ENCODE measurements at places on chromosomes 2 and 18.

- peak; percentile 46 for DNase-seq
These were observed 447 bp downstream of the RETSAT start for GRCh38 chr2:85353876-85354285.

DNA sequence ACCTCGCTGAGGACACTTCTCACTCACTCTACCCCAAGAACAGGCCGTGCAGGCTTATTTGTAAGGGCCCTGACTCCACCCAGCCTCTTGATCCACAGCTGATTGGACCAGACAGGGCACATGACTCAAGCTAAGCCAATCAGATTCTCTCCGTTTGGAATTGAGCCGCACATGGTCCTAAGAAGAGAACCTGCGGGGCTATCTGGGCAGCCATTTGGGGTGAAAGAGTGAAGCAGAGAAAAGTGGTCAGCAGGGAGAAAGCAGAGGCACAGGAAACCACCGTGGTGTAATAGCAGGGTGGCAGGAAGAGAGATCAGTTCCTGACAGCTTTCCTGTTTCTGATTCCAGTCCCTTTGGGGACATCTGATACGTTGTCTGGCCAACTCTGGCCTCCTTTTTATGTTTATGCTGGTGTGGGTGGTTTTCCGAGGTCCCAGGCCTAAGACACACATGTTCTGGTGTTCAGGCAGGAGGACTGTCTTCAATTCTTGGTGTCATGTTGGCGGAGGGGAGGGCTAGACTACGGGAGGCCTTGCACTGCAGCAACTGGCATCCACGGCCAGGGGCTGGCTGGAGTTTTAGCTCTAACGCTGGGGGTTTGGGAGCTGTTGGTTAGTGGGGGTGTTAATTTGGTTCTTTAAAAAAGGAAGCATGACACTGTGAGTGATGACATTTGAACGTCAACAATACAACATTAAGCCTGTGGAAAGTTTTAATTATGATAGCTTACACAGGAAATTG is 26.1 kb upstream of the SPTBN1 start:
- peak; percentile 48 for DNase-seq

- DNase-seq, result no peak
These were observed 269.3 kb upstream of the SETBP1 start for GRCh38 chr18:44411262-44411905.

DNA sequence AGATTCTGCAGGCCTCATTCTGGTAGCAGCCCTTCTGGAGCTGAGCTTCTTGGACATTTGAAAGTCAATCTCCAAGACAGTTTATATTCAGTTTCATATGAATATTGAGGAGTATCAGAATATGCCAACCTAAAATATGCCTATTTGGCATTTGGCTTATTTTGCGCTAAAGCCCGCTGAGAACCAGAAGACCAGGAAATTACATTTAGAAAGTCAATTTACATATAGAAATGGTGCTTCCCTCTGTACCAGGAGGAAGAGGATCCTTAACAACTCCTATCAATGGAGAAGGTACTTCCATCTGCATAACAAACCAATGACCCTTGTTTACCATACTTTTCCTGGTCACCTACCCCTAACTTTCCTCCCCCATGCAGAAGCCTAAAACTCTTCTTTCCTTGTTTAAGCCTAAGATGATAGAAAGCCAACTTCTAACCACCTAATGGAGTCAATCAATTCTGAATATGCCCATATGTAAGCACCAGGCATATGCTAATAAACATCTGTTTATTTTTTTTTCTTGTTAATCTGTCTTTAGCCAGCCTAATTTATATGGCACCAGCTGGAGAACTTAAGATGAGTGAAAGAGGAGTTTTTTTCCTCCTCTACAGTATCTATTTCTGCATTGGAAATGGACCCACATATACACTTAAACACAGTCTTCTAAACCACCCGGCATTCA is 57.0 kb upstream of the DYNC1I2 start:
- DNase-seq, result no peak

DNA sequence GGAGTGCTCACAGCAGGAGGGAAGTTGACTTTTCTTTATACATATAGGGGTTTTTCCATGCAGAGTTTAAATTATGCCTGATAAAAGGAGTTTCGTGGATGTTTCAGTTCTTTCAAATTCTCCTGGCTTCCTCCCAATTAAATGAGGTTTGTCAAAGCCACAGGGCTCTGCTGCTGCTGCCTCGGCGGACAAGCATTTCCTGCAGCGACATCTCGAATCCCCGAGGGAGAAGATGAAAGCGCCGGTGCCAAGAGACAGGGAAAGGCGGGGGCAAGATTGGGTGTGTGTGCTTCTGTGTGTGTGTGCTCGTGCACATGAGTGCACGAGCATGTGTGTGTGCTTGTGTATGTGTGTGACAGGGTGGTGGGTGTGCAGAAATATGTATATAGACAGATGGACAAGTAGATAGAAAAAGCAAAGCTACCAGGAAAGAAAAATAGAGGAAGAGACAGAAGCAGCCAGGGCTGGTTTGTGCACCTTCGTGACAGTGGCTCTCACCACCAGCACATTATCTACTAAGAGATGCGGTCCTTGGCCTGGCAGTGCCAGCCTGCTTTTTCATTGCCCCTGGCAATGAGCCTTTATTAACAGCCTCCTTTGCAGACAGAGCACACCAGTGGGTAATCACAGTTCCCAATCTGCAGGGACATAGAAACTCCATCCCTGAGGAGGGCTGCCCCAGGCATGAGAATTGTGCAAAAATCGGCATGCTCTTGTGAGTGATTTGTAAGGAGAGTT is 76.2 kb downstream of the CDK15 start:
- DNase-seq, result peak; percentile 65

DNA sequence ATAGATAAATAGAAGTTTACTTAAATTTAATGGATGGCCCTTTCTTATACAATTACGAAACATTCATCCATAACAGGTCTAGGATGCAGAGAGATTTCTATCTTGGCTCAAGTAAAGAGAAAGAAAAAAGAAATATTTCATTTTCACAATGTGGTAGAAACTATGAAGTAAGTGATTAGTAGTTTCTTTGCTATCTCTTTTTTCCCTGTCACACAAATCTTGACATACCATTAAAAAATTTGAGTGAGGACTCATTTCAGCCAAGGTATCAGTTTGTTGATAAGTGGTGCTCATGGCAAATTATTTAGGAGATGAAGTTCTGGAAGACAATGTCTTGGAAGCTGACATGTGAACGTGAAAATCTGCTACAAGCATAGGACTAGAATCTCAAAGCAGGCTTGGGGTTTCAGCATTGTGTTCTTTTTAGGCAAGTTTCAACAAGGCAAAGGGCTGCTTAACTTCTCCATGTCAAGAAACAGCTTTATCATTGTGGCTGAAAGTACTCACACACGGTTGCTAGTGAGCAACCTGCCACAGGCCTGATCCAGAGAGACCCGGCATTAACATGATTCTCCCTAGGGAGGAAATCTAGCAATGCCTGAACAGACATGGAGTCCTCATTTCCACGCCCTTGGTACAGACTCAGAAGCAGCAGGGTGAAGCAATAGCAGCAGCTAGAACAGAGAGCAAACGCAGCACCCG is 414.6 kb downstream of the DLGAP1 start:
- no peak for DNase-seq

DNA sequence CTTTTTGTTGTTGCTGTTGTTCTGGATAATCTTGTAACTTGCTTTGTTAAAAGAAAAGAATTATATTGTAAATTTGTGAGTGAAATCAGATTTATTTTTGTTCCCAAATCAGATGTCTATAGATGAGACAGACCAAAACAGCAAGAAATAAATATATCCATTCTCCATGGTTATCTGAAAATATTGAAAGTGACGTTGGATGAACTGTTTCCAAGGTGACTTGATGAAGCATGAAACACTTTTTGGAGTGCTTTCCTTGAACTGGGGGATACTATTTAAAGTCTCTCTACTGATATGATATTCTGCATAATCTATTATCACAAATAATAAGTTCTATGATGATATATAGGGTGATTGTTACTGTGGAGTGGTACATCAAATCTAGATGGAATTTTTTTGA is 315.4 kb upstream of the THUMPD2 start:
- no peak for DNase-seq

- DNase-seq, result no peak
These were observed 39.4 kb upstream of the MAP4K3 start for GRCh38 chr2:39476524-39476923.

All from hematopoietic multipotent progenitor cell treated with erythropoietin and hydrocortisone succinate and interleukin-3 and kit ligand, for 6 days (in vitro differentiated cells).